ENCODE measurements at places on chromosomes 13 and 19.
A peak's percentile ranks its signal among the peaks of the same experiment; 100 is the strongest.

DNA sequence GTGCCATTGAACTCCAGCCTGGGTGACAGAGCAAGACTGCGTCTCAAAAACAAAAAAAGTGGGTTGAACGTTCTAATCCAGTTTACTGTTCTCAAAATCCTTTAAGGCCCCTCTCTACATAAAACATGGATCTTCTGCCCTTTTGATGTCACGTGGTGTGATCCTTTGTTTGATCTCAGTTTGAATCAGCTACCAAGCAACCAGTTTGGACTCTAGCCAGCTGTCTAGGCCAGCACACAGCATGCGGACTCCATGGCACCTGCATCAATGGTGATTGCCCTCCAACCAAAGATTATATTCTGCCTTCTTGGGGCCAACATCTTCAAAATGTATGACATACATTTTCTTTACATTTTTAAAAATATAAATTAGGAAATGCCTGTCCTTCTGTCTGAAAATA lies 365.4 kb downstream of the NDFIP2 start:
- no peak for DNase-seq

GRCh38 chr19:34816708-34817107 lies 43.7 kb upstream of the ZNF599 start:
- DNase-seq: no peak

DNA sequence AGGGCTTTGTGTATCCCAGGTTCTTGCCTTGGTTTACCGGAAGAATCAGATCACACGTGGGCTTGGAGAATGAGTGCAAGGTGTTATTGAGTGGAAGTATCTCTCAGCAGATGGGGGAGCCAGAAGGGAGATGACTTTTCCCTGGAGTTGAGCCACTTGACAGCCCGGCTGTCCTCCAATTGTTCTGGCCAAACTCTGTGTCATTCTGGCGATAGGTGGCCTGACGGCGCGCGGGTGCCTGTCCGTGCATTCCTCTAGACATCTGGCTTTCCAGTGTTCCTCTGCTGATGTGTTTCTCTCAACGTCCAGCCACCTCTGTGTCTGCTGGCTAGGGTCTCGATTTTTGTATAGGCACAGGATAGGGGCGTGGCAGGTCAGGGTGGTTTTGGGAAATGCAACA lies 181.9 kb downstream of the SHISA2 start:
- DNase-seq: no peak

- no peak for DNase-seq
These were observed 109.1 kb downstream of the PCDH9 start for GRCh38 chr13:67120872-67121531.

- no peak for DNase-seq
These were observed 5.0 kb upstream of the MTMR6 start for GRCh38 chr13:25292301-25292700.

- no peak for DNase-seq
These were observed 680.4 kb upstream of the SPRY2 start for GRCh38 chr13:81021284-81021840.

- no peak for DNase-seq
These were observed 25.0 kb upstream of the NCCRP1 start for GRCh38 chr19:39171479-39172465.

- no peak for DNase-seq
These were observed 15.7 kb downstream of the CAB39L start for GRCh38 chr13:49428041-49428763.

DNA sequence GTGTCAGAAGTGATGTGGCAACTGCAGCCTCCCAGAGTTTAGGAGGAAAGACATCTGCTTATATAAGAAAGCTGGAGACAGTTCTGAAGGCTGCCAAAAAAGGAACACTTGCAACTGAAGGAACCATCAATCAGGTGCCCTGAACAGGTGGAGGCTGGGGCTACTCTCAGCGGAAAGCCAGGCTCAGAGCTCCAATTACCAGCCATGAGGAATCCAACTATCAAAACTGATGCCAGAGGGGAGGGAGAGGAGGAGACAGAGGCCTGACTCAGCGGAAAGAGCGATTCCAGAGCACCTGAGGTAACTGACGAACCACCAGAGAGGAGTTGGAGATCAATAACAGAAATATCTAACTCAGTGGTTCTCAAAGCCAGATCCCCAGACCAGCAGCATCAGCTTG lies 24.3 kb downstream of the LEUTX start:
- no peak for DNase-seq

DNA sequence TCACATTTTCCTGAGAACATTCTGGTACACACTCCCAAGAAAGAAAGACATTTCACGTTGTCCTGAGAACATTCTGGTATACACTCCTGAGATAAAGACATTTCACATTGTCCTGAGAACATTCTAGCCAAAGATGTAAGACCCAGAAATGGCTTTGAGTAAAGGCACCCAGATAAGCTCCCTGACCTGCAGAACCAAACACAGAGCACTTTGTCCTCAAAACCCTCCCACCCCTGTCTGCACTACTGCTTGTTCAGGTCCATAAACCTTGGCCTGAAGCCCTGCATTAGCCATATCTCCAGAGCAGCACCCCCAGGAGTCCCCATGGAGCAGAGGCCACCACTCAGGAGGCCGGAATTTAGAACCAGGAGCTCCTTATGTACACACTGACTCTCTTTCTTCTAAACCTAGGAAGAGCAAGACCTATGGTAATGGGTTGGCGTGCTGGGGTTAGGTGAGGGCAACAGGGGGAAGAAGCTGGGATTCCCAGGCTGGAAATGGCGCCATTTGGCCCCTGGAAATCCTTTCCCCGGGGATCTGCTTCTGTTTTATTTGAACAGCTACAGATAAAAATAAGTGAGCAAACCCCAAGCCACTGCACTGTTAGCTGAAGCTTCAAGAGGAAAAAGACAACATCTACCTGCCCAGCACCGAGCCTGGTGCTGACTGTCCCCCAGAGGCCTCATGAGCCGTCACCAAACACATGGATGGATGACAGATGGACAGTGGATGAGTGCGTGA lies 13.7 kb downstream of the GAS6 start:
- no peak for DNase-seq

GRCh38 chr13:48334534-48335127 lies 31.1 kb downstream of the RB1 start:
- DNase-seq: no peak

DNA sequence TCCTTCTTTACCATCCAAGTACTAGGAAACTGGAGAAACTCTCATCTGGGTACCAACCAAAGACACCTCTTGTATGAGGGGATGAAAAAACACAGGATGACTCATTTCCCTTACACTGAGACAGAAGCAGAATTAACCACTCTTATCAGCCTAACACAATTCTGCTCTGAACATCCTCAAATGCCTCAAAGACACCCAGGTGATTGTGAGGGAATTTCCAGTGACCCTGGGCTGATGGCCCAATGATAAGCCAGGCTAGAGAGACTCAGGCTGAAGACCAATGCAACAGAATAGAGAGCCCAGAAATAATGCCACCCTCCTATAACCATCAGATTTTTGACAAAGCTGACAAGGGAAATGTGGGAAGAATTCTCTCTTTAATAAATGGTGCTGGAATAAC lies 7.0 kb downstream of the ZNF737 start:
- no peak for DNase-seq

GRCh38 chr13:39370554-39370953 lies 232.4 kb downstream of the LHFPL6 start:
- no peak for DNase-seq

DNA sequence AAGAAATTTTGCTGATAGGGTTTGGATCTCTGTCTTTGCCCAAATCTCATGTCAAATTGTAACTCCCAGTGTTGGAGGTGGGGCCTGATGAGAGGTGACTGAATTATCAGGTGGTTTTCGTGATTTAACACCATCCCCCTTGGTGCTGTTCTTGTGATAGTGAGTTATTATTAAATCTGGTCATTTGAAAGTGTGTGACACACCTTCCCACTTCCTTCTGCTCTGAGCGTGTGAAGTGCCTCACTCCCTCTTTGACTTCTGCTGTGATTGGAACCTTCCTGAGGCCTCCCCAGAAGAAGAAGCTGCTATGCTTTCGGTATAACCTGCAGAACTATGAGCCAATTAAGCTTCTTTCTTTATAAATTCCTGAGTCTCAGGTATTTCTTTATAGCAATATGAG lies 632.0 kb downstream of the SLITRK5 start:
- no peak for DNase-seq

DNA sequence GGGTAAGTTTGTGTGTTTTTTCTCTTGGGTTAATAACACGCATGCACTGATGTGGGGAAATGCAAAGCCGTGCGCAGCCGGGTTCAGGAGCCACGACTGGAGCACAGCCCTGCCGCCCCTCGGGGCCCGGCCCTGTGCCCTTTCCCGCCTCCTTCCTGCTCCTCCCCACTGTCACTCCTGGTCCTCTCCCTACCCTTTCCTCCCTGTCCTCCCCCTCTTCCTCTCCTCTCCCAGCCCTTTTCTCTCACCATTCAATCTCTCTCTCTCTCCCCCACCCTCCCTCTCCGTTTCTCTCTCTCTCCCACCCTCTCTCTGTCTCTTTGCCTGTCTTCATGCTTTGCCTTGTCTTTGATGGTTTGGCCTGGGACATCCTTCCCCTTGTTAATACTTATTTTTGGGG lies 27.2 kb downstream of the PLEKHJ1 start:
- DNase-seq: no peak

GRCh38 chr13:65095161-65096082 lies 2134.7 kb downstream of the PCDH9 start:
- no peak for DNase-seq

- DNase-seq: no peak
These were observed 44.6 kb upstream of the GPR183 start for GRCh38 chr13:99351772-99352171.

DNA sequence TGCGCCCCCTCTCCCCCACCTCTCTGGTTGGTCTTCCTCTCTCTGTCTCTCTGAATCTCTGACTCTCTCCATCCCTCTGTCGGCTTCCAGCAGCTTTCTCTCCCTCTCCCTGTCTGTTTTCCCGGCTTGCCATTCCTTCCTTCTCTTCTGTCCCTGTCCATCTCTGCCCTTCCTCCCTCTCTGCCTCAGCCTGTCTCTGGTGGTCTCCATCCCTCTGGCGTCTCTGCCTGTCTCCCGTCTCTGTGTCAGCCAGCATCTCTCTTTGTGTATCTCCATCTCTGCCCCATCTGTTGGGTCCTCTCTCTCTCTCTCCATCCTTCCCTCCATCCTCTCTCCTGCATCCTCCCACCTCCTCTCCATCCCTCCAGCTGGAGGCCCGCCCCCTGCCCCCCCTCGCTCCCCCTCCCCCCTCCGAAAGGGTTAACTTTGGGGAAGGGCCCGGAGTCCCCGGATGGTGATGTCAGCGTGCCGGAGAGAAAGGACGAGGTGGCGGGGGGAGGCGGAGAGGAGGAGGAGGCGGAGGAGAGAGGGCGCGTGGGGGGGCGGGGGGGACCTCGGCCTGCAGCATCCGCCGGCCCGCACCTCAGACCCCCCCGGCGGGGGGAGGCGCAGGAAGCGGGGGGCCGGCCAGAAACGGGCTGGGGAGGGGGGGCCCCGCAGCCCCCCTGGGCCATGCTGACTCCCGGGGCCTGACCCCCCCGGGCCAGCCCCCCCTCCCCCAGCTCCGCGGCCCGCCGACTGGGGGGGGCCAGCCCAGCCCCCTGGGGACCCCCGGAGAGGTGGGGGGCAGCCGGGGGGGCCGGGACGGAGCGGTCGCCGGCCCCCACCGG lies at the start of gene BRSK1:
TSS of gene BRSK1 (plus strand) at position 450 of the 830 bp plus-strand sequence. CDS start 446 bp downstream, outside the sequence.
- DNase-seq: peak; percentile 26

GRCh38 chr19:42421591-42422031 lies 5.6 kb downstream of the LIPE start:
- no peak for DNase-seq

GRCh38 chr19:13396250-13397080 lies 109.8 kb downstream of the CACNA1A start:
- no peak for DNase-seq

- no peak for DNase-seq
These were observed 928.5 kb upstream of the SLITRK1 start for GRCh38 chr13:84810781-84811180.

- no peak for DNase-seq
These were observed 37.7 kb downstream of the ZNF93 start for GRCh38 chr19:19938449-19938848.

DNA sequence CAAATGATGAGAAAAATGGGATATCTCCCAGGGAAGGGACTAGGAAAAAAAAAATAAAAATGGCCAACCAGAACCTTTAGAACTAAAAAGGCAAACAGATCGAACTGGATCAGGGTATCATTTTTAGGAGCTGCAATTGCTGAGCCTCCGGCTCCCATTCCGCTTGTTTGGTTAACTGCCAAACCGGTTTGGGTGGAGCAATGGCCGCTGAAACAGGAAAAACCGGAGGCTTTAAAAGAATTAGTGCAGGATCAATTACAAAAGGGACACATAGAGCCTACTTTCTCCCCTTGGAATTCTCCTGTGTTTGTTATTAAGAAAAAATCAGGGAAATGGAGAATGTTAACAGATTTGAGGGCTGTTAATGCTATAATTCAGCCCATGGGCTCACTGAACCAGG lies 12.7 kb upstream of the ZNF443 start:
- DNase-seq: no peak

DNA sequence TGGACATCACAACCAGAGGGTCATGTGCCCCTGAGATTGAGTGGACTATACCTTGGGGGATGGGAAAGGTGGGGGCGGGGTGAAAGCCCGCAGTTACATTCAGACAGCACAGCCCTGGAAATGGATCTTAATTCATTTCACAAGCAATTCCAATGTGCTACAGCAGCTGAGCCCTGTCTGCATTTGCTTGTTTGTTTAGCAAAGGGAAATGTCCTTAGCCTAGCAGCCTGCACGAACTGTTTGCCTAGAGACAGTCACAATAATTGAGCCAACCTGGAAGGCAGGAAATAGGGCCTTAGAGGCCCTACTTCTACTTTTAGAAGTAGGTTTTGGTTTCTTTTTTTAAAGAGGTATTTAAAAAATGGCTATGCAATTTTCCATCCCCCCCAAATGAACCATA lies 177.3 kb upstream of the KL start:
- DNase-seq: no peak

- no peak for DNase-seq
These were observed 62.5 kb downstream of the RFX2 start for GRCh38 chr19:6047741-6048251.

GRCh38 chr19:31332096-31332495 lies 17.1 kb downstream of the TSHZ3 start:
- DNase-seq: no peak

- no peak for DNase-seq
These were observed 79.7 kb downstream of the TNFSF11 start for GRCh38 chr13:42653679-42654078.

All from activated T-helper 9 cell treated with anti-CD3 and anti-CD28 coated beads, Interleukin-2, amount 50 U/mL, for 16 hours (primary cell).